ENCODE measurements at places on chromosomes 2 and 18.

- peak; percentile 42 for DNase-seq
Observed at GRCh38 chr18:9147440-9148202, 11.0 kb downstream of the ANKRD12 start.

GRCh38 chr2:159925975-159926374 lies 128.0 kb upstream of the CD302 start:
- DNase-seq: no peak

DNA sequence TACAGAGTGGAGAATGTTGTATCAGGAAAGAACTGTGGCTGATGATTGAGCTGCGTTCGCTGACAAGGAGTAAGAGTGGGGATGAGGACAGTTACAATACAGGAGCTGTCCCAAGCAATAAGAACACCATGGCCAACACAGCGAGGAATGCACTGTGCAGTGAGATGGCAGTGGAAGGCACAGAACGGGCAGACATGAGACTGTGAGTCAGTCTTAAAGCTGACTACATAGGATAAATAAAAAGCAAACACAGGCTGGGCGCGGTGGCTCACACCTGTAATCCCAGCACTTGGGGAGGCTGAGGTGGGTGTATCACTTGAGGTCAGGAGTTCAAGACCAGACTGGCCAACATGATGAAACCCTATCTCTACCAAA lies 89.8 kb downstream of the CABYR start:
- DNase-seq: no peak

GRCh38 chr2:25018681-25019080 lies 23.2 kb upstream of the EFR3B start:
- no peak for DNase-seq

DNA sequence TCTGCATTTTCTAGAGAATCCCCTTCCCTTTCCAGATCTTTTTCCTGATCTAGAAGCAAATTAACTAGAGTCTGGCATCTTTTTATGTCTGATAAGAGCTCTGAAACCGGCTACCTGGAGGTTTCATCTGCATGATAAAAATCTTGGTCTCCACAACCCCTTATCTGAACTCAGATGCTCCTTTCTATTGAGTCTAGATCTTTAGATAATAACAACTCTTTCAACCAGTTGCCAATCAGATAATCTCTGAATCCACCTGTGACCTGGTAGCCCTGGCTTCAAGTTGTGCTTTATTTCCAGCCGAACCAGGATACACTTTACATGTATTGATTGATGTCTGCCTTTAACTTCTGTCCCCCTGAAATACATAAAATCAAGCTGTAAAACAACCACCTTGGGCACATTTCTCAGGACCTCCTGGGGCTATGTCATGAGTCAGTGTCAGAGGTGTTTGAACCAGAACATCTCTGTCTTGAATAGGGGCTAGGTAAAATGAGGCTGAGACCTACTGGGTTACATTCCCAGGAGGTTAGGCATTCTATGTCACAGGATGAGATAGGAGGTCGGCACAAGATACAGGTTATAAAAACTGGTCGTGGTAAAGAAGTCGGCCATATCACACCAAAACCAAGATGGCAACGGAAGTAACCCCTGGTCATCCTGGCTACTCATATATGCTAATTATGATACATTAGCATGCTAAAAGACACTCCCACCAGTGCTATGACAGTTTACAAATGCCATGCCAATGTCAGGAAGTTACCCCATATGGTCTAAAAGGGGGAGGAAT lies 20.8 kb downstream of the RALBP1 start:
- no peak for DNase-seq

DNA sequence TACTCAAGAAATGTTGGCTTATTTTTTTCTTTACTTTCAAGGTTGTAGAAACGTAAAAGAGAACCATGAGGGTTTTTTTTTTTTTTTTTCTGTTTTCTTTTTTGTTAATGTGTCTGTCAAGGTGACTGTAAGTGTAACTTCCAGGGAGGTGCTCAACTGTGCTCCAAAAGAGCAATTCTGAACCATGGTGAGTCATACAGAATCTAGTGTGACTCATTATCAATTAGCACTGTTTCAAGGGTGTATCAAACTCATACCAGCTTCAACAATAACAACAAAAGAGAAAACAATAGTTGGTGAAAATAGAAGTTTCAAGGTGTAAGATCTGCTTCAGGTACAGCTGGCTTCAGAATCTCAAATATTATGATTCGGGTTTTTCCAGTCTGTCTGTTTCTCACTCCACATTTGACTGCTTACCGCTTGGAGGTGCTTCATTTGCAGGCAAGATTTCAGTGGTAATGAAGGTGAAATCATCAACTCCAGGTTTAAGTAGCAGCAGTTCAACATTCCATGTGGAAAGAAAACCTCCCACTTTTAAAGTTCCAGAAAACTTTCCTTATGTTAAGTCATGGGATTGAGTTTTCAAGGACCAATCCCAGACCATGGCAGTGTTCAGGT lies 850.6 kb downstream of the CNTNAP5 start:
- DNase-seq: no peak

DNA sequence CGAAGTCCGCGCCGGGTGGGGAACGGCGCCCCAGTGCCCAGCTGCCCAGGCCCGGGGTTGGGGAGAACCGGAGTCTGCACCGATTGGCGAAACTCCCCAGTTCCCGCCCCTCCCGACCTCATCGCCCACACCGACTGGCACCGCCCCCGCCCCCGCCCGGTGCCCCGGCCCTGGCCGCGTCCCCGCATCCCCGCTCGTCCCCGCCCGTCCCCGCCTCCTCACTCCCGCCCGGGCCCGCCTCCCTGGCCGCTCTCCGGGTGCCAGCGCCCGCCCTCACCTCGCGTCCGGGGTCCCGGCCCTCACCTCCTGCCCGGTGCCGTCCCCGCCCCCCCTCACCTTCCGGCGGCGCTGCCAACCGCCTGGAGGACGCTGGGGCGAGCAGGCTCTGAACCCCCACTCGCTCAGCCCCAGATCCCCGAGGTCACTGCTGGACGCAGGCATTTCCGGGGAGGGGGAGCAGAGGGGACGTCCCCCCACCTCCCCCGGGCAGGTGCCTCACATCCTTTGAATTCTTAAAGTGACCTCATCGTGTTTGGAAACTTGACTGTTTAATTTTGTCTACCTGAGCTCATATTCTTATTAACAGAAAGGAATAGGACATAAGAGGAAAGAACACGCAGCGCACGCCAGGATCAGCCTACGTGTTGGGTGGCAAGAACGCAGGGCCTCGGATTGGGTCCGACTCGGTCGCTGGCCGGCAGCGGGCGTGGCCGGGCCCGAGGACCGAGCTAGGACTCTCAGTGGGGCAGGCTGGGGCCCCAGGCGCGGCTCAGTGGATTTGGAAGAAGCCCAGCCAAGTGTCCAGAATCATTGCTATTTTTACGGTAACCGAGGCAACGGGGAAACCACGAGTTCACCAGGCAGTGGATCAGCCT lies at the start of gene FAM110C:
Gene FAM110C, minus strand, starts transcription at position 35 of the 875 bp plus-strand sequence. CDS start 120 bp downstream, outside the sequence.
- peak; percentile 59 for DNase-seq

GRCh38 chr2:396903-397302 lies 109.0 kb upstream of the ALKAL2 start:
- DNase-seq: no peak

GRCh38 chr2:169510496-169510895 lies 994 bp downstream of the KLHL41 start:
- DNase-seq: no peak

GRCh38 chr18:48138660-48139430 lies 208.4 kb upstream of the SMAD2 start:
- no peak for DNase-seq
